ENCODE measurements at places on chromosomes 5 and 9. TPM values are rescaled to one million over a fixed set of nuclear protein-coding genes. Genes with fewer than 3 reads are reported as not detected.

DNA sequence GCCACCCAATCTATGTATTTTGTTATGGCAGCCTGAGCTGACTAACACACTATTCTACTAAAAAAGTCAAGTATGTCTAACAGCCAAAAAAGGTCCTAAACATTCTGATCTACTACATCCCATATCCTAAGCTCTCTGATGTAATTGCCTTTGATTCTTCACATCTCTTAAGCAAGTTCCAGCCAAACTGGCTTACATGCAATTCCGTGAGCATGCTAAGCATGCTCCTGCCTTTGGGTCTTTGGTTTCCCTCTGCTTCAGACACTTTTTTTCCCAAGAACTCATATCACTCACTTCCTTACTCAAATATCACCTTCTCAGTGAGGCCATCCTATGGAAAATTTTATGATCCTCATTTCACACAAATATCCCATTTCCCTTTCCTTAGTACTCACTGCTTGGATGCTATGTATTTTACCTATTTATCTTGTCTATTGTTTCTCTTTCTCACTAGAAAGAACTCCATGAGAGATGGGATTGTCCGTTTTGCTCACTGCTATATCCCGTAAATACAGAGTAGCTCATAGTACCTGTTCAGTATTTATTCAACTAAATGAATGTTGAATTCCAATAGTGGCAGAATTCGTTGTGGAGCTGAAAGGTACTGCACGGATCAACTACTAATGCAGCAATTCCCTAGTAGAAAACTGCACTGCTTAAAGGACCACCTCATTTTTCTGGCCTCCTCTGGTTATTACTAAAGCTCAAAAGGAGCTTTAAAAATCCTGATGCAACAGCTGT is 2.3 kb upstream of the SLC12A2 start:
- DNase-seq: peak; percentile 65

- no peak for DNase-seq
Observed at GRCh38 chr9:109440117-109440515, 58.0 kb downstream of the PTPN3 start.

The SLC45A2 gene
- total RNA-seq: not detected

The TDRD7 gene
- total RNA-seq: 8.9 TPM

- no peak for DNase-seq
Observed at GRCh38 chr9:107279086-107279485, 4.0 kb upstream of the RAD23B start.

DNA sequence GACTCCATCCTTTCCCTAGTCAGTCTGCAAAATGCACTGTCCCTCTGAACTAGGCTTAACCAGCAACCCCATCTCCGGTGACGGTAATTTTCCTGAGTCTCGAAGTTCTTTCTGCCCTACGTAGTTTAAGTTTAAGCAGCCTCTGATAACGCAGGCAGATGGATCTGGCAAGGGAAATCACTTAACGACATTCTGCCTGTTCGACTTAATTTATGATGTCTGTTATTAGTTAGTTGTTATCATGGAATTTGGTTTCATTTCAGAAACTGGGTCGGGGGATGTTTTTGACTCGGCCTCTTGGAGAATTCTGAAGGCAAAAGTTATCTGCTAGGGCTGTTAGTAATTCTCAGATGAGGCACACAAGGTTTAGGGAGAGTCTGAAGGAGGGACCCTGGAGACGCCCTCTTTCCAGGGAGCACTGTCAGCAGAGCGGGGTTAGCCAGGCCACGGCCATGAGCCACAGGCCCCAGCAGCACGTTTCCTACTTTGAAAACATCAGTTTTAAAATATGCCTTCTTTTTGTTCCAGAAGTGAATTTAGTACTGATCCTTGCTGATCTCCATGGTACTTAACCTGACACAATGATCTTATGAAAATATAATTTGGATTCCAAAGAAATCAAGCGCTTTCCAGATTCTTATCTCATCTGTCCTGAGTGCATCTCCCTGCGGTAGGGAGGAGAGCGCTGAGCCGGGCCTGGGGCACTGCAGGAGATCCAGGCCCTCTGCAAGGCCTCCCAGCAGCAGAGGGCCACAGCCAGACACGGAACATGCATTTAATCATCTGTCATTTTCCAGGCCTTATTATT is 171.0 kb upstream of the OTULINL start:
- DNase-seq: peak; percentile 58

DNA sequence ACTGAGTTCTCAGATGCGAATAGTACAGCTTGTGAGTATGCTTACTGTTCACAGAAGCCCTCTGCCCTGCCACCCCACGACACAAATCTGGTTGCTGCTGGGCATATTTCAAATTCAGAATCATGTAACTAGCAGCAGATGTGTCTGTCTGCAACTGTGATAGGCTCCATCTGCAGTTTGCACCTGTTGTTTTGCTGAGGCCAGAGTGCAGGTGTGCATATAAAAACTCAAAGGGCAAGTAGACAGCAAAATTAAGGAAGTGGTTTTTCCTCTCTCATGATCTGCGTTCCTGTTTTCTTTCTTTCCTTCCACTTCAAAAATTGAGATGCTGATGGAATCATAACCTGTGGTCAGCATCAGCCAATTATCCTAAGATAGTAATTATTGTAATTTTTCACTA is 1000.5 kb downstream of the PTPRD start:
- no peak for DNase-seq

DNA sequence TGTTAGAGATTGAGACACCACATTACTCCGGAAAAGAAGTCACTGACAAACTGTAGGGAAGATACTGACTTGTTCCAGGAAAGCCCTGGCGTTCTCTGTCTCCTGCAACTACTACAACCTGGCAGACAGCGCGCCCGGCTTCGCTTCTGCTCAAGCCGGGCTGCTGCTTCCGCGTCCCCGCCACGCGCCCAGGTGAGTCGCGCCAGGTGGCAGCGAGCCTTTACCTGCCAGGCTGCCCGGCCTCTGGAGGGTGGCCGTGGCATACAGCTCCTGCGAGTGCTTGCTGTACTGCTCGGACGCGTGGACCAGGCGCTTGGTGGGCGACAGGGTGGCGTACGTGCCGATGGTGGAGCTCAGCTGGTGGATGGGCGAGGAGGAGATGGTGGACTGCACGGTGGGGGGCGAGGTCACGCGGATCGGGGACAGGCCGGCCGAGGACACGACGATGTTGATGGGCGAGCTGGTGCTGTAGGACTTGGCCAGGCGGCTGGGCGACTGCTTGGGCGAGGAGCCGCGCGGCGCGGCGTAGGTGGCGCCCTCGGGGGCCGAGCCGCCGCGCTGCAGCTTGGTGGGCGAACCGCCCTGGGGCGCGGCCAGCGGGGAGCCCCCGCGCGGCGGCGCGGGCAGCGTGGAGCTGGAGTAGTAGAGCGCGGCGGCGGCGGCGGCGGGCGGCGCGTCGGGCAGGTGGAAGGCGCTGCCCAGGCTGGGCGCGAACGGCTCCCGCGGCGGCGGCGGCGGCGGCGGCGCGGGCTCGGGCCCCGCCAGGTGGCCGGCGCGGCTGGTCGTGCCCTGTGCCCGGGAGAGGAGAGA is 519.6 kb downstream of the CTNND2 start:
- peak; percentile 1 for DNase-seq
